Stimulated activated CD4-positive, alpha-beta T cell treated with anti-CD3 and anti-CD28 coated beads, Interleukin-2, amount 100 ng/mL, for 48 hours (primary cell): ENCODE measurements at places on chromosomes 2 and 18.

DNA sequence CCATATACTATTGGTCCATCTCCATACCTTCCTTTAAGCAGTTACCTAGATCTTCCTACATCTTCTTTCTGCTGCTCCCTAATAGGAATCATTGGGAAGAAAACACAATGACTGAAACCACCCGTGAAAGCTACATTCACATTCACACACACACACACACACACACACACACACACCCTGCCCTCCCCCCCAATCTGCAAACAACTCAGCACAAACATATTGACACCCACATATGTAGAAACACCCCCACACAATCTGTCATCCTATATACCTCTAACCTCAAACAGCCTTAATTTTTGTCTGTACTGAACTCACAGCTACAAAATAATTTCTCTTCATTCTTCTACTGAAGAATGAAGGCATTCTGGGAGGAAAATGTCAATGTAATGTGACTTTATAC, 63.8 kb downstream of the KLF7 start:
- DNase-seq = no peak

DNA sequence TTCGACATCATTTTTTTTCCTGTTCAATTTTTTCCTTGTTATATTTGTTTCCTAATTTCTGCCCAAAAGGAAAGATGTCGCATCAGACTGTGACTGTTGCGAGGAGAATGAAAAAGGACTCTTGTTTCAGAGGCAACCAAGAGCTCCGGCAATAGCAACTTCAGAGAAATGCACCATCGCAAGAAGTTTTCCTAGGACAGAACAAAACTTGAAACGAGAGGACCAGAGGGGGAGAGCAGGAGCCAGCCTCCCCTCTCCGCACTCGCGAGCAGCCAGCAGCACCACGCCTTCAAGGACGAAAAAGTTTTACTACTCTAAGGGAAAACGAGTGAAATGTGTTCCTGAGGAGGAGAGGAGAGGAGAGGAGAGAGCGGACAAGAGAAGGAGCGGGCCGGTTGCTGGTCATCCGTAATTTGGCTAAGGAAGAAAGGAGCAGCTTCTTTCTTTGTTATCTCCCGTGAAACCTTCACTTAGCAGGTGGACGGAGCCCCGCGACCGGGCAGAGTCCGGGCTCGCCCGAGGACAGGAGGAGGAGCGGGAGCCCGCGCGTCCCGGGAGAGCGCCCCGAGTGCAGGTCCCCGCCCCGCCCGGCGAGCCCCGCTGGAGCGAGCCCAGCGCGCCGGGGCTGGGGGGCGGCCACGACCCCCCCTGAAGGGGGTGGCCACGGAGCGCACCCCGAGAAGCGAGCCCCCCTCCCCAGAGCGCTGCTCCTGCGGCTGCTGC, 744 bp downstream of the POU3F3 start:
- DNase-seq = no peak

DNA sequence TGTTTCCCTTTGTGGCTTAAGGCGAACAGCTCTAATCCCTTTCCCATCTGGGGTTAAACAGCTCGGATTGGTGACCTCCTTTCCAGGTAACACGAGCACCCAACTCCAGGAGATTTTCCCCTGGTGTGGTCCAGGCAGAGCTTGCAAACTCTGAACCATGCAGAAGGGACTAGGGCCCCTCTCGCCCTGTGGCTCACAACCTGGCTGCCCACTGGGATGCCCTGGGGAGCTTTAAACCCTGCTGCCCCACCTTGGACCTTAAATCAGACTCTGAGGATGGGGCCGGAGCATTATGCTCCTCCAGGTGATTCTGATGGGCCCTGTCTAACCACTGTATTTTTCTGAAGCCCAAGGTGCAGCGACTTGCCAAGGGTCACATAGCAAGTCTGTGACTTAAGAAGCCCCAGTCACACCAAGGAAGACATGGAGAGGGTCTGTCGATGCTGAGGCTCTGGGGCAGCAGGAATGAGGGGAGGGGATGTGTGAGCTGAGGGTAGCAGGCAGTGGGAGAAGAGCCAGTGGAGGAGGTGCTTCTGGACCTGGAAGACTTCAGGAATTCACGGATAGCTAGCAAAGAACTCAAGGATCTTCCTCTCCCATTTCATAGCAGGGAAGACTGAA, 5.9 kb downstream of the ARID5A start:
- DNase-seq = no peak

- DNase-seq = no peak
Observed at GRCh38 chr2:146207901-146208300, 1636.9 kb upstream of the ACVR2A start.

DNA sequence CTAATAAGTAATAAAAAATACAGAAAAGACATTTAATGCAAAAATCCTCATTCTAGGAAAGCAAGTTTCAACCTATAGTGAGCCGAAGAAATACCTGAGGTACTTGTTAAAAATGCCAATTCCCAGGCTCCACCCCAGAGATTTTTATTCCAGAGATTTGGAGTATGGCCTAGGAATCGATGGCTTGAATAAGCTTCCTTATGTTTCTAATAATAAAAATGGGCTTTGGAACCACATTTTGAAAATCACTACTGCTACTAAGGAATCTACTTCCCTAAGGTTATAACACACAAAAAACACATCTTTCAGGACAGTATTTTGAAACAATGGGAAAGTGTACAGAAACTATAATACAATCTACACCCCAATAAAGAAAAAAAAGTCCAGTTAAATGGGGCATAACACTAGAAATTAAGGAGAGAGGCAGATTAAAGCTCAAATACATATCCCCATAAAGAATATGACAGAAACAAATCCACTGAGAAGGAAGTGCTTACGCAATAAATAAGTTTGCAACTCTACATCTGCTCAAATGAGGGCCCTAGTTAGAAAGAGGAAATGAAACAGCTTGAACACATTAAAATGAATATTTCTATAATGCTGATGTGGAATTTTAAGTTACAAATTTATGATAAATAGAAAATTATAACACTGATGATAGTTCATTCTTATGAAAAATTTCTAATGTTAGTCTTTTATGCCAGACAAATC, 103.7 kb downstream of the EPB41L3 start:
- no peak for DNase-seq

DNA sequence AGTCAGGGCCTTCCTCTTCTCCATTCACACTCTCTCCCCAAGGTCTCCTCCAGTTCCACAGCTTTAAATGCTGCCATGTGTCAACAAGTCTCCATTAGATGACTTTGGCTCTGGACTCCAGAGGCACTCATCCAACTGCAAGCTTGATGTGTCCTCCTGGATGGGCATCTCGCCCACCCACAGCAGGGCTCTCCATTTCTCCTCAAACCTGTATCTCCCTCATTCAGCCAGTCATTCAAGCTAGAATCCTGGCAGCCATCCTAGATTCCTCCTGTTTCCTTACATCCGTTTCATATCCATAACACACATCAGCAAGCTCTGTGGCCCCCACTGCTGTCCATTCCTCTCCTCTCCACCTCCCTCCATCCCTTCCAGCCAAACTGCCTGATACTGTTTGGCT, 88.4 kb upstream of the AFF3 start:
- no peak for DNase-seq

- DNase-seq = no peak
Observed at GRCh38 chr18:23887035-23887434, 127.5 kb upstream of the TTC39C start.

DNA sequence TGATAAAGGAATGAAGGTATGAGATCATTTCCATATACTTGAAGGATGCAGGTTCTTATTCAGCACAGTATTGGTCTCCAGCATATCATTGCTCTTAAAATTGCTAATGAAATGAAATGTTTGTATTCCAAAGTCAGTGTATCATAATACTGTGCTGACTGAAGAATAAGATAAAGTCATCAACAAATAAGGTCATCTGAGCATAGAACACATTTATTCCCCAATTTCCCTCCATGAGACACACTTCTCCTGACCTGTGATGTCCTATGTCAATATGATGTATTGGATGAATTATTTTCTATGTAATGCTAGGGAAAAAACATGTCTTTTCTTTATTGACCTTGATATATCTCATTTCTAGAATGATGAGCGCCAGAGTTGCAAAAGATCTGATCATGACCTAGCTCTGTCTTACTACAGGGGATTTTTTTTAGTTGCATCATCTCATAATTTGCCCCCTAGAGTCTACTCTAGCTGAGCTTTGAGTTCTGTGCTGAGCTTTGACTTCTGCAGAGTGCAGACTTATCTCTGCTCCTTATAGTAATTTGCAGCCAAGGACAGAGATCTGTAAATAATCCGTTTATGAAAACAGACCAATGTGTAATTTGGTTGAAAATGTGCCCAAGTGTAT, 859.8 kb downstream of the TRIB2 start:
- no peak for DNase-seq

GRCh38 chr2:69780921-69781320, 39.0 kb downstream of the ANXA4 start:
- no peak for DNase-seq

- DNase-seq = no peak
Observed at GRCh38 chr18:12003894-12004293, 22.6 kb downstream of the IMPA2 start.
